ENCODE measurements at places on chromosomes 11 and 22.

- no peaks in the 10 kb centered on the region for H3K36me3 ChIP-seq
- H3K27ac ChIP-seq, result peak overlapping the region; percentile 80
- no peaks in the 10 kb centered on the region for H3K27me3 ChIP-seq
- peak overlapping the region; percentile 92 for H3K4me3 ChIP-seq
These were observed 29.9 kb downstream of the ARVCF start for GRCh38 chr22:19986410-19987341.

DNA sequence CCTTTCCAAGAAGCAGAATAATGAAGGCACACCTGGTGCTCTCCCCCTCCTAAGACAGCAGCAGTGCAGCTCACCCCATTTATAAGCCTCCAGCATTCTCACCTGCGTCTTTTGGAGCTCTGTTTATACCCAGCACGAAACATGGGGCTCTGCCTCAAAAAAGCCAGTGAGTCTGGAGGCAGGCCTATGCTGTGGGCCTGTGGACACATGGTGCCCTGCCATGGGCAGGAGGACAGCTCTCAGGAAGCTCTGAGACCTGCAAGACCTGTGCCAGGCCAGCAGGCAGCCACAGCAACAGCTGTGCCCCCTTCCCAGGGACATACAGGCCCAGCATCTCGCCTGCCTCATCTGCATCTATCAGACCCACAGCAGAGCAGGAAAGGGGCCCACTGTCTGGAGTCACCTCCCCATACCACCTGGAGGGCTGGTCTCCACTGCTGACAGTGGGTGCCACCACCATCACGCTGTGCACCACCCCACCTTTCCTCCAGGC lies 64.2 kb downstream of the DGCR2 start:
- H3K4me1 ChIP-seq, result no peaks in the 10 kb centered on the region
- no peaks in the 10 kb centered on the region for H3K27me3 ChIP-seq
- H3K27ac ChIP-seq, result no peak overlapping the region
- no peaks in the 10 kb centered on the region for H3K36me3 ChIP-seq

GRCh38 chr11:25733777-25734176 lies 598.2 kb upstream of the ANO3 start:
- no peak for DNase-seq
- no peak overlapping the region for H3K4me3 ChIP-seq
- no peaks in the 10 kb centered on the region for H3K27me3 ChIP-seq
- no peaks in the 10 kb centered on the region for H3K36me3 ChIP-seq
- H3K27ac ChIP-seq, result no peak overlapping the region
- H3K4me1 ChIP-seq, result no peaks in the 10 kb centered on the region

- no peak for DNase-seq
- H3K27me3 ChIP-seq, result no peaks in the 10 kb centered on the region
- H3K36me3 ChIP-seq, result no peaks in the 10 kb centered on the region
- peaks cover 5% of the 10 kb centered on the region for H3K4me1 ChIP-seq
- no peak overlapping the region for H3K4me3 ChIP-seq
These were observed 27.0 kb upstream of the SCGB1A1 start for GRCh38 chr11:62391642-62392425.

DNA sequence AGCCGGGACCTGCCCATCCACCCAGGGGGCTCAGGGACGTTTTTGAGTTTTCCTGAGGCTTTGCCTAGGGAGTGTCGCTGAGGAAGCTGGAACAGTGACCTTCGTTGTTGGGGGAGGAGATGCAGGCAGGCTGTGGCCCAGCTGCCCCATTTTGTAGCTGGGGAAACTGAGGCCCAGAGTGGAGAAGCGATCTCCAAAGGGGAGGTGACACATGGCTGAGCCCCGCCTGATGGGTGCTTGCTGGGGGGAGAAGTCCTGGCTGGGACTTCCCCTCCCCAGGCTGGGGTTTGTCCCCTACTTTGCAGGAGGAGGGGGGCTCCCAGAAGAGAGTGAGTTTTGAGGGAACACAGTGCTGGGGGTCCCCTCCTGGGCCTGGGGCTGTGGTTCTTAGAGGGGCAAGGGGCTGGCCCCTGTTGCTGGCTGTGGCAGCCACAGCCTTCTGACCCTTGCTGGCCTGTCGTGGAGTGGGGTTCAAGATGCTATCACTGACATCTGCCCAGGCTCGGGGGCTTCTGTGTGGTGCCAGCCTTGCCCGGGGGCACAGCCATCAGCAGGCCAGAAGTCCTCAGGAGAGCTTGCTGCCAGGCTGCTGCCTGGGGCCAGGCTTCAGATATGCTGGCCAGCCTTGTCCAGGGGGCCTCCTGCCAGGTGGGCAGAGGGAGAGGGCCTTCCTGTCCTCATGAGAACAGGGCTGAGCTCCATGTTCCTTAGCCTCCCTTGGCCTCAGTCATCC lies 21.4 kb downstream of the KCNQ1 start:
- peaks cover 58% of the 10 kb centered on the region for H3K27me3 ChIP-seq
- DNase-seq, result no peak
- H3K36me3 ChIP-seq, result no peaks in the 10 kb centered on the region
- no peaks in the 10 kb centered on the region for H3K4me1 ChIP-seq

DNA sequence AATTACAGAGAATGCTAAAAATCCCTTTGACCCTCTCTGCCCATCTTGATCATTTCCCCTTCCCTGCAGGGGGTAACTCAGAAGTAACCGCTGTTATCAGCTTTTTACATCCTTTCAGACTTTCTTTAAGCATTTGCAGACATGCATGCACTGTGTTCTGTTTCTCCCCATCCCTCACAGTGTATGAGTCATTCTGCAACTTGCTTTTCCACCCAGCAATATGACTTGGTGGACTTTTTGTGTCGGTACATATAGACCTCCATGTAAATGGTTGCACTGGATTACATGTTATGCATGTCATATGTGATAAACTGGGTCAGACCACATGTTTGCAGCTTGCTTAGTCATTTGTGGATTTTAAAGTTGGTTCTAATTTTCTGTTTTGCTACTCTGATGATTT lies 87.7 kb upstream of the NECTIN1 start:
- DNase-seq, result no peak
- H3K27ac ChIP-seq, result no peak overlapping the region
- H3K36me3 ChIP-seq, result no peaks in the 10 kb centered on the region
- H3K4me1 ChIP-seq, result peaks cover 4% of the 10 kb centered on the region
- H3K4me3 ChIP-seq, result no peak overlapping the region

DNA sequence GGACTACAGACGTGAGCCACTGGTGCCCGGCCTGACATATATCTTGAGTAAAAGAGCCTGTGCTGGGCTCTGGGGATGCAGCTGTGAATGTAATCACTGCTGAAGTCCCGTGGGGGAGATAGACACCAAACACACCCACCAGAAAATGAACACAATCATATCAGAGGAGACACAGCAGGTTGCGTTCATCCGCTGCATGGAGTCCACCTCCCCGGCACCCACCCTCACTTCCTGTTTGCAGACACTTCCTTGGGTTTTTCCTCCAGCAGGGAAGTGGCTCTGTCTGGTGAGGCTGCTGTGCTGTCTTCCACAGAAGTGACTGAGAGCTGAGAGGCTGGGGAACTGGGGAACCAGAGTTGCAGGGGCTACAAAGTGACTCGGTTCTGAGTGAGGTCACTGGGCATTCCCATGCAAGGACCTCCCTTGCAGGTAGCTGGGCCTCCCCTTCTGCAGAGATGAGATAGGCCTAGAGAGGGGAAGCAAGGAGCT lies 7.2 kb downstream of the MICALL1 start:
- H3K36me3 ChIP-seq, result no peaks in the 10 kb centered on the region
- peaks cover 18% of the 10 kb centered on the region for H3K4me1 ChIP-seq
- no peak overlapping the region for H3K27ac ChIP-seq
- no peak overlapping the region for H3K4me3 ChIP-seq
- no peaks in the 10 kb centered on the region for H3K27me3 ChIP-seq

- H3K4me3 ChIP-seq, result no peak overlapping the region
- H3K27ac ChIP-seq, result no peak overlapping the region
- no peaks in the 10 kb centered on the region for H3K36me3 ChIP-seq
- no peak for DNase-seq
- H3K4me1 ChIP-seq, result peaks cover 7% of the 10 kb centered on the region
- H3K27me3 ChIP-seq, result no peaks in the 10 kb centered on the region
These were observed 4.2 kb downstream of the MB start for GRCh38 chr22:35612903-35613302.

DNA sequence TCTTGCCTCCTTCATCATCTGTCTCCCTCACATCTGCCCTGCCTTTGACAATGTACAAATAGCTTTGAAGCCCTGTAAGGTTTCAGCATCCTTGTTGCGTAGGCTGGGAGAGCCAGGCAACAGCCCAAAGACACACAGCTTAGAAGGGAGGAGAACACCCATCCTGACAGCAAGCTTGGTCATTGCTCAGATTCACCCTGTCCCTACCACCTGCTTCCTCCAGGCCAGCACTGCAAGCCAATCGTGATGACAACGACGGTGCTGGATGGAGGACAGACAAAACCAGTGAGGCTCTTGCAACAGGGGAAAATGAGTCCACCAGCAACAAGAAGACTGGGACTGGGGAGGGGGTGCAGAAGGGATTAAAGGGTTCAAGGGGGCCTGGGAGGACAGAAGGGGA lies 32.9 kb upstream of the CD5 start:
- DNase-seq, result no peak
- H3K4me3 ChIP-seq, result no peak overlapping the region
- H3K27me3 ChIP-seq, result no peaks in the 10 kb centered on the region
- H3K4me1 ChIP-seq, result peaks cover 14% of the 10 kb centered on the region
- no peaks in the 10 kb centered on the region for H3K36me3 ChIP-seq

DNA sequence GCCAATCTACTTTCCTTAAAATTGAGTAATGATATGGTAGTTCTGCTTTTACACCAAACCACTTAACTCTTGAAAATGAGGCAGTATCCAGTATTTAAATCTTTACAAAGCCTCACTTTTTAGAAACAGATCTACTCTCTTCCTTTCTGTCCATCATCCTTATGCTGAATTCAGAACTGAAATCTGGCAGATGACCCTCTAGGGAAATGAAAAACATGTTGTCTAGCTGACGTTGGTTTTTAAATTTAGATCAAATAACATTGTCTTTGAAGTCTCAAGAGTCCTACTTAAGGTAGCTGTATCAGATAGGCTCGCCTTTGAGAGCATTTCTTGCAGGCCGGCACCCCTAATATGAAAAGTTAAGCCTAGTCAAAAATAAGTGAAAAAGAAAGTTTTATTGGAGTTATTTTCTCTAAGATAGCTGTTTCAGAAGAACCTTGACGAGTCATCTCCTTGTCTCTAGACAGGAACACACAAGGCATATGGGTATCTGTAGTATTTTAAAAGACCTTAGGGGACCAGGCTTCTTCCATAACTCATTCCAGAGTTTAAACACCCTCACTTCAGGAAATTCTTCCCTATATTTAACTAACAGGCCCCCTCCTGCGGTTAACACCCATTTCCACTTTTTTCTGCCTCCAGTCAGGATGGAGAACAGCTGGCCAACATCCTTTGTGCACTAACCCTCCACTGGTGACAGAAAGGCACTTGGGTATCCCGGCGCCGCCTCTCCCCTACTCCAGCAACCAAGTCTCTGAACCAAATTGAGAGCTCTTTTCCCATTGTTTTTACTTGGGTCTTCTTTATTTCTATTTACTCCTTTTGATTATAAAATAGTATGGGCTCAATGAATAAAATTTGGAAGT lies 81.2 kb downstream of the WNT11 start:
- DNase-seq, result no peak
- no peak overlapping the region for H3K4me3 ChIP-seq
- no peaks in the 10 kb centered on the region for H3K36me3 ChIP-seq
- H3K4me1 ChIP-seq, result peaks cover 18% of the 10 kb centered on the region
- H3K27me3 ChIP-seq, result no peaks in the 10 kb centered on the region

DNA sequence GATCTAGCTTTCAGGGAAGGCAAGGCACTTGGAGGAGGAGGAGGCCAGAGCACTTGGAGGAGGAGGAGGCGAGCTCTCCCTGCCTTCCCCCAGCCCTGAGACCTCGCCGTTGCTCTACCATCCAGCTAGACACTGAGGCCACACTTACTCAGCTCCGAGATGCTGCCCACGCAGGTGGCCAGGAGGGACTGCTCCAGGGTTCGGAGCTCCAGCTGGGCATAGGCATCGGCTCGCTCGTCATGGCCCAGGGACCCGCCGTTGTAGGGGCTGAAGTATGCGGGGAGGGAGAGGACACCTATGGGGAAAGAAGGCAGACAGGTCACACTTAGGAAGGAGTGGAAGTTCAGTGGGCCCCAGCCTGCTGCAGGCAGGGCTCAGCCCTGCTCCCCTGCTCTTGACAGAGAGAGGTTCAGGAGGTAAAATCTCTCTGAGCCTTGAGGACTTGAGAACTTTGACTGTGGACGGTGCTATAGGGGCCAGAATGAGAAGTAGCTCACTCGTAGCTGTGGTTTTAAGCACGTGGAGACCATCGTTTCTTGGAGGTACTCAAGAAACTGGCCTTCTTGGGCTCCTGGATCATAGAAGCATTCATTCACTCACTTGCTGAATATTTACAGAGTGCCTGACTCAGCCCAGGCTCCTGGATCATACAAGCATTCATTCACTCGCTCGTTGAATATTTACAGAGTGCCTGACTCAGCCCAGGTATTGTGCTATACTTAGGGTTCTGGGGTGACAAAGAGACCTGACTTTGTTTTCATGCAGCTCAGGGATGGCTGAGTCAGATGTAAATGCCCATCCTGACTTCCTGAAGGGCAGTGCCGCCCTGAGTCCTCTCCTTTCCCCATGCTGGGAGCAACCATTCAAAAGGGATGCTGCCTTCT lies 99.2 kb downstream of the NAT10 start:
- H3K36me3 ChIP-seq, result no peaks in the 10 kb centered on the region
- H3K27ac ChIP-seq, result no peak overlapping the region
- no peak for DNase-seq
- H3K4me3 ChIP-seq, result no peak overlapping the region
- H3K27me3 ChIP-seq, result no peaks in the 10 kb centered on the region
- peaks cover 20% of the 10 kb centered on the region for H3K4me1 ChIP-seq

DNA sequence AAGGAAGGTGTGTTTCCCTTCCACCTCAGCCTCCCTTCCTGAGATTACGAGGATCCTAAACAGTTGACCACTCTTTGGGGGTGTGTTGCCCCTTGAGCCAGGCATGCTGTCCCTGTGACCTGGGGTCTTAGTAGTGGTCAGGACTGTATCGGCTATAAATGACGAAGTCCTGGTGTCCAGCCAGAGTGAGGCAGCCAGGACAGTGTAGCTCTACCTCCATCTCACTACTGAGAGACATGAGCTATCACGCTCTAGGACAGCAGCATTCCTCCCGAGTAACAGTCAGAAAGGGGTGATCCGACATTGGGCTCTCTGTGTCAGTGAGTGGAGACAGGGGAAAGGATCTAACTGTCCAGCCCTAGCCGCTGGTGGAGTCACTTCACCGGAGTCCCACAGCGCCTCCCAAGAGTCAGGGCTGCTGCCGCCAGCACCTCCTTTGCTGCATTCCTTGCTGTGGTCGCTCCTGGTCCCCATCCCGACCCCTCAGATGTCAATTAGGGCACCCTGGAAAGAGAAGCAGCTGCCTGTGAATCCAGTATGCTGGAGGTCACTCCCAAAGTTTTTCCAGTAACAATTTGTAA lies 3.3 kb upstream of the B3GNT6 start:
- no peaks in the 10 kb centered on the region for H3K36me3 ChIP-seq
- peaks cover 10% of the 10 kb centered on the region for H3K4me1 ChIP-seq
- DNase-seq, result no peak
- no peaks in the 10 kb centered on the region for H3K27me3 ChIP-seq
- H3K4me3 ChIP-seq, result no peak overlapping the region
